ENCODE measurements at places on chromosomes 7 and 10.

GRCh38 chr7:24665564-24666294 lies 91.5 kb downstream of the GSDME start:
- peak; percentile 82 for DNase-seq

GRCh38 chr10:123135415-123136141 lies at the start of gene HMX3:
Gene HMX3 (plus strand): TSS chr10:123135970. CDS start chr10:123136051, 81 bp downstream.
- DNase-seq: peak; percentile 54

DNA sequence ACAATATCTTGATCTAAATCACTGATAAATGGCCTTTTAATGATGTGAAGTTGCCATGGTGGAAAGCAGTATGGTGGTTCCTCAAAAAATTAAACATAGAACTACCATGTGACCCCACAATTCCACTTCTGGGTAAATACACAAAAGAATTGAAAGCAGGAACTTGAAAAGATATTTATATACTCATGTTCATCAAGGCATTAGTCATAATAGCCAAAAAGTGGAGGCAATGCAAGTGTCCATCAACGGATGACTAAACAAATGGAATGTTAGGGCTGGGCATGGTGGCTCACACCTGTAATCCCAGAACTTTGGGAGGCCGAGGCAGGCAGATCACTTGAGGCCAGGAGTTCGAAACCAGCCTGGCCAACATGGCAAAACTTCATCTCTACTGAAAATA lies 2.0 kb upstream of the DNAJC12 start:
- no peak for DNase-seq

GRCh38 chr10:27899058-27899457 lies 99.8 kb downstream of the ODAD2 start:
- DNase-seq: no peak

DNA sequence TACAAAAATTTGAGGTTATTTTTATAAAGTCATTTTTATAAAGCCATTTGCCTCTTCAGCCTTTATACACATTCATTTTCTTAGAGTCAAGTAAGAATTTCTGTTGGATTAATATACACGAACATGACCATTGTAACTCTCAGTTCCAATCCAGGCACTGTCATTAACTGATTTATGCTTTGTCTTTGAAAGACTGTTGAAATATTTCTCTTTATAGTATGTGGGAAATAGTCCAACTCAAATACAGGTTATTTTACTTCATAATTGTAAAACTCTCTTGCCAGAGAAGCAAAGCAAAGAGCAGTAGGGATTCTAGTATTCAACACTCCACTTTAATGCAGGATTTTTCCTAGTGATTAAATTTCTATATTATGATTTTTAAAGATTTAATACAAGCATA lies 36.5 kb upstream of the PAPSS2 start:
- no peak for DNase-seq

DNA sequence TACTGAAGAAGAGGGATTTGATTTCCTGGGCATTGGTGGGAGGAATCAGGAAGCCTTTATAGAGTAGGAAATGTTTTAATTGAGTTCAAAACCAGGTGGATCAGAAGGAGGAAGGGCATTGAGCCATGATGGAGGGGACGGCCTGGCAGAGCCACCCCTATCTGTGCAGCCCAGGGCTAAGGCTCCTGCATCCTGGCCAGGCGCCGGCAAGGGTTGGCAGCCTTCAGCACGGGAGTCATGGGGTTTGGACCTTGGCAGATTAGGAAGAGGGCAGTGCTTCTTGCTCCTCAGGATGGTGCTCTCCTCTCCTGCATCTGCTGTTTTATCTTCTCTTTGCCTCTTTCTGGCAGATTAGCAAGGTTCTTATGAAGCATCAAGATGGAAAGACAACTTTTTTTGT lies 12.5 kb downstream of the ZNF862 start:
- DNase-seq: no peak

DNA sequence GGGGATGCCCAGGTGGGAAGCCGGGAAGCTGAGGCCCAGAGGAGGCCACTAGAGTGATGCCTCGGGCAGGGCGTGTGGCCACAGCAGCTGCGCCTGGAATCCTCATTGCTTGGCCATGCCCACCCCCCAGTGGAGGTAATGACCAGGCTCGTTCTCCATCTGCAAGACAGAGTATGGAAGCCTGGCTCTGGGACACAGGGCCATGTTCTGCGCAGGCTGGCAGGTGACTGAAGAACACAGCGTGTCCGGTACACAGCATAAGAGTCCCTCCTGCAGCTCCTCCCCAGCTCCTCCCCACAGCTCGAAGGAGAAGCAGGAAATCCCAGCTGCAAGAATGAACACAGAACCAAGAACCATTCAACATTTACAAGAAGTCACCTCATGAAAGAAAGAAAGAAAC lies 64.8 kb downstream of the SMURF1 start:
- DNase-seq: no peak

GRCh38 chr10:7458556-7458955 lies 47.7 kb upstream of the SFMBT2 start:
- peak; percentile 1 for DNase-seq

Data from adipocyte (in vitro differentiated cells).